ENCODE measurements at places on chromosomes 2 and 18.

DNA sequence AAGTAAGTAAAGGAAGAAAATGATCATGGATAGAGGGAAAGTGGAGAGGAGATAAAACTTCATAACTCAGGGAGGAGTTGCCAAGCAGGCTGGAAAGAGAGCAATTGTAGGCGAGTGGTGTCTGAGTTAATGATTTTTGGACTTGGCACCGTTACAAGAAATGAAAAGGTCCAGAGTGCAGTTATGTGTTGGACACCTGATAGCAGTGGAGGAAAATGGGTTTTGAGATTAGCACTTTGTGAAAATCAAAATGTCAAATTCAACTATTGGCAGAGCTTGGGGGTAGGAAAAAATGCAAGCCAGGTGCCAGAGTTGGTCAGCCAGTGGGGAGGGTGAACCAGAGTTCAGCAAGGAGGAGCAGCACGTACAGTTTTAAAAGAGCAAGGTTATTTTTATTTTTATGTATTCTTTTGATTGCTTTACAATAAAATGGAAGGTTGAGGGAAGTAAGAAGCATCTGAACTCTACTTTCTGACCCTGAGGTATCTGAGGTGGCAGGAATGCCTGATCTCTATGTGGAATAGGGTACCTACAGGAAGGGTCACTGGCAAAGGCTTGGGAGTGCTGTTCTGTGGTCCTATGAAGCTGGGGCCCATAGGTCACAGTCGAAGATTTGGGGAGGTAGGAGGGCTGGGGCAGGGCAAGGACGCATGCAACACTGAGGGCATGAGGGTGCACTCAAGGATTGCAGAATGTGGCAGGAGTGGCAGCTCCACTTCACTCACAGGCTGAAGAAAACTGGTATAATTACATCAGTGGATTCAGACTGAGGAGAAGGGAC is 127.5 kb downstream of the CD8B2 start:
- DNase-seq, result no peak

DNA sequence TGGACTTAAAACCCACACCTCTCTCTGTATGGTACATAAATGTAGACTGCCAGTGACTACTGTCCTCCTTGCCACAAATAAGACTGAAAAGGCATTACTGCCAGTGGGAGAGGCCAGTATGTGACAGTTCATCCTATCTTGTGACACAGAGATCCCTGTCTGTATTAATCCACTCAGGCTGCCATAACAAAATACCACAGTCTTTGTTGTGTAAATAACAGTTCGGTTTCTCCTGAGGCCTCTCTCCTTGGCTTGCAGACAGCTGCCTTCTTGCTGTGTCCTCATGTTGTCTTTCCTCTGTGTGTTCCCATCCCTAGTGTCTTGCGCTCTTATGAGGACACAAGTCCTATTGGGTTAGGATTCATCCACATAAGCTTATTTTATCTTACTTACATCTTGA is 46.4 kb upstream of the IL1RL1 start:
- no peak for DNase-seq

- no peak for DNase-seq
Measured at GRCh38 chr2:65357959-65358294, 74.5 kb downstream of the SPRED2 start.

DNA sequence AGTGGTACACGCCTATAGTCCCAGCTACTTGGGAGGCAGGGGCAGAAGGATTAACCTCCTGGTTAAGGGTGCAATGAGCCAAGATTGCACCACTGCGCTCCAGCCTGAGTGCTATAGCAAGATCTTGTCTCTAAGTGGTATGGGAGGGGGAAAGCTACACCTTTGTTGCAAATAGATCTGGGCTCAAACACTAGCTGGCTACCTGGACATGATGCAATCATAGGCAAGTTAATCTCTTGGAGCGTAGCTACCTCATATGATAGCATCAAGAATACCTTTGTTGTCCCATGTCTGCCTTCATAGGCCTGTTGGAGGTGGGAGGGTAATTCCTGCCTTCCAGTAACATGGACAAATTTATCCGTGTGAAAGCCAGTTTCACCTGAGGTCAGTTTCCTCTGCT is 15.7 kb downstream of the KLHL29 start:
- no peak for DNase-seq

- no peak for DNase-seq
Measured at GRCh38 chr2:121489284-121489683, 41.4 kb upstream of the RNU4ATAC start.

DNA sequence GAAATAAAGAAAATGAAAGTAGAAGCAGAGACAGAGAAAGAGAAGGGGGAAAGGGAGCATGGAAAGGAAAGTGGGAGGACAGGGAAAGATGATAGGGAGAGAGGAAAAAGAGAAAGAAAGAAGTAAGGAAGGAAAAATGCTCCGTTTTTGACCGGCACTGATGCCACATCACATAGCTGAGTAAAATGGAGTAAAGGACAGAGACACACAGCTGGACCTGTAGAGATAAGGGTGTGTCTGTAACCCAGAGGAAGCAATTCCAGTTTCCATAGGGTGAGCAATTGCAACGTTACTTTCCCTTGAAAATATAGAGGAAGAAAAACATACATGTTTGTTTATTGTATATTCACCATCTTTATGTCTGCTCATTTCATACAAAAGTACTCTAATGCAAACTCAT is 1866.9 kb upstream of the PIK3C3 start:
- no peak for DNase-seq

- DNase-seq, result no peak
Measured at GRCh38 chr2:201931951-201932350, 101.7 kb upstream of the FZD7 start.

- no peak for DNase-seq
Measured at GRCh38 chr18:74155276-74155675, 7.0 kb downstream of the TIMM21 start.

DNA sequence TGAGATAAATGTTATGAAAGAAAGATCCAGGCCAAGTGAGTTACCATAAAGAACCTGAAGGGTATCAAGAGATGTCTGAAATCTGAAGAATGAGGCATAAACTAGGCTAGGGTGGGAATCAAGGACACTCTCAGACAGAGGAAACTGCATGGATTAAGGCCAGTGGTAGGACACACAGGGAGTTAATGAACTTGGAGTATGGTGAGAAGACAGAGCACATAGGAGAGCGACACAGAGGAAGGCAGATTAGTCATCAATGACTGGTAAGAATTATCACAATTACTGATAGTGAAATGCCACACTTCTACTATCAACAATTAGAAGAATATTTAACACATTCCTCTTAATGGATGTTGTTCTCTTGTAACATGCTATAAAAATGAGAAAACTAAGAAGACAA is 76.9 kb downstream of the TTC21B start:
- no peak for DNase-seq

GRCh38 chr18:10130606-10131005 is 216.8 kb downstream of the VAPA start:
- no peak for DNase-seq

GRCh38 chr2:1619556-1619955 is 124.8 kb downstream of the PXDN start:
- peak; percentile 22 for DNase-seq

GRCh38 chr18:35180455-35180854 is 60.4 kb upstream of the ZNF397 start:
- no peak for DNase-seq

- peak; percentile 32 for DNase-seq
Measured at GRCh38 chr18:57728941-57729511, 74.1 kb downstream of the ATP8B1 start.

GRCh38 chr2:134539981-134540380 is 178.8 kb downstream of the TMEM163 start:
- no peak for DNase-seq

- DNase-seq, result peak; percentile 95
Measured at GRCh38 chr2:105977212-105977611, 216.9 kb downstream of the UXS1 start.

DNA sequence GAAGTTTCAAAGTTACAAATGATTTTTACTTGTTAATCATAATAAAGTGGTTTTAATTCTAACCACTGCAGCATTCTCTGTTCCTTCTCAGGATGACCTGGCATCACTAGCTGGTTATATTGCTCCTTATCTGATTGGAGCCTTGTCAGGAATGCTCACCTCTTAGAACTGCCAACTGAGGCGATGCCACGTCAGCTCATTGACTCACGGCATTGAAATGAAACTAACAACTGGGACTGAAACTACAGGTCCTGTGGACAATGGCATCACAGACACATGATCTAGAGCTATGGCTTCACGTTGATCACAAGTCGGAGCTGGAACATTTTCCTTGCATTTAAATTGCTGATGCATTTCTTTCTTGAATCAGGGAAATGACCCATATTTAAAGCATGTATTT is 54.9 kb upstream of the MAP2 start:
- DNase-seq, result peak; percentile 84

GRCh38 chr2:1829796-1830195 is 85.5 kb upstream of the PXDN start:
- DNase-seq, result no peak

- DNase-seq, result peak; percentile 78
Measured at GRCh38 chr2:164841719-164842623, at the start of gene COBLL1. TSS of gene COBLL1 (minus strand) at chr2:164841823. CDS start at chr2:164841196, 627 bp downstream.

GRCh38 chr2:31384351-31384750 is 30.2 kb downstream of the XDH start:
- peak; percentile 90 for DNase-seq

DNA sequence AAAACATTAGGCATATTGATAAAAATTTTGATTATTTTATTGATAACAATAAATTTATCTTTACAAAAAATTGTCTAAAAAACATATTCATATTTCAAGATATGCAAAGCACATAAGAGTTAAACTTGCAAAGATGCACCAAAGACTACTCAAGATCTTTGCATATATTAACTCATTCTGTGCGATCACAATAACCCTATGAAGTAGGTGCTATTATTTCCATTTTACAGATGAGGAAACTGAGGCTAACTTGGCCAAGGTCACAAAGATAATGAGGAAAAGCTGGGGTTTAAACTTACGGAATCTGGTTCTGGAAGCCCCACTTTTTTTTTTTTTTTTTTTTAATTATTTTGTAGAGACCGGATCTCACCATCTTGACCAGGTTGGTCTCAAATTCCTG is 94.4 kb upstream of the SERTAD2 start:
- DNase-seq, result no peak

GRCh38 chr2:205051417-205051816 is 506.1 kb downstream of the PARD3B start:
- no peak for DNase-seq

GRCh38 chr2:220228310-220229006 is 601.0 kb downstream of the SLC4A3 start:
- peak; percentile 99 for DNase-seq

DNA sequence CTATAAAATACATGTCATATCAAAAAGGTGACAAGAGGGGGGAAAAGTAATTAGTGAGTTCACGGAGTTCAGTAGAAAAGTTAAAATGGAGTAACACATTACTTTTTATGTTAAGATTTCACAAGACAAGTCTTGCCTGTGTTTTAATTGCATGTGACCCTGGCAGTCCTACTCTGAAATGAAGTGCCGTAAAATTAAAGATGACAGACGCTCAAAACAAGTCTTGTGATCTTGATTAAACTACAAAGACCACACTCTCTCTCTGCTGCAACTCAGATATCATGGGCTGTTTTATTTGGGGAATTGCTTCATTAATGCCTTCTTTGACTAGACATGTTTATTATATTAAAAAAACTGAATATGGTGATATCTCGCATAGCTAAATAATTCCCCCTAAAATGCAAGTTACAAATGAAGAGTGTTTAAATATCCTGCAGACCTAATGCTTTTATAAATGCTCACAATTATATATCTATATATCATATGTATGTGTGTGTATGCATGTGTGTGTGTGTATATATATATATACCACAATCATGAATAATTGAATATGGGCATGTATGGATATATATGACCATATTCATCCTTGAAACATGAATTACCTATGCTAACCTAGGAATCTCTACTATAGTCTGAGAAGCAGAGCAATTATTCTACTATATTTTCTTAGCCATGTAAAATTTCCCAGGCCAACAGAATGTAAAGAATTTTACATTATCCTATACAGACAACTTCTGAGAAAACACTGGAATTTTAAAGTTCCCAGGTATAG is 647.5 kb downstream of the ARHGAP15 start:
- no peak for DNase-seq

DNA sequence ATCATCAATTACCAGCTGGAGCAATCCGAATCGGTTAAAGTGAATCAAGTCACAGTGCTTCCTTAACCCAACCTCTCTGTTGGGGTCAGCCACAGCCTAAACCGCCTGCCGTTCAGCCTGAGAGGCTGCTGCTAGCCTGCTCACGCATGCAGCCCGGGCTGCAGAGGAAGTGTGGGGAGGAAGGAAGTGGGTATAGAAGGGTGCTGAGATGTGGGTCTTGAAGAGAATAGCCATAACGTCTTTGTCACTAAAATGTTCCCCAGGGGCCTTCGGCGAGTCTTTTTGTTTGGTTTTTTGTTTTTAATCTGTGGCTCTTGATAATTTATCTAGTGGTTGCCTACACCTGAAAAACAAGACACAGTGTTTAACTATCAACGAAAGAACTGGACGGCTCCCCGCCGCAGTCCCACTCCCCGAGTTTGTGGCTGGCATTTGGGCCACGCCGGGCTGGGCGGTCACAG is 496 bp upstream of the ITGA4 start:
- DNase-seq, result no peak

GRCh38 chr18:30406728-30407127 is 635.8 kb downstream of the DSC3 start:
- DNase-seq, result peak; percentile 23

DNA sequence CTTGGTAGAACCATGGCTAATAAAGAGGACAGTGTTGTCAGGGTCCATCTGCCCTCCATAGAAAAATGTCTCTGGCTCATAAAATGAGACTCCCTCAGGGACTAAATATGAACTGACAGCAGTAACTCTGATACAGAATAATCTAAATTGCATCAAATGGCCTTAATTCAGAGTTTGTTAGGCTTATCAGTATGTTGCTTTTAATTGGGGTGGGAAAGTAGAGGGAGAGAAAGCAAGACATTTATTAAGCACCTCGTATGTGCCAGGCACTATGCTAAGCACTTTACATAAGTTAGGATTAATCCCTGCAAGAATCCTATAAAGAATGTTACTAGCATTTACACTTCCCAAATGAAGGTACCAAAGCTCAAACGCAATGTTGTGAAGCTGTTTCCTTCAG is 115.2 kb downstream of the MMADHC start:
- DNase-seq, result no peak

DNA sequence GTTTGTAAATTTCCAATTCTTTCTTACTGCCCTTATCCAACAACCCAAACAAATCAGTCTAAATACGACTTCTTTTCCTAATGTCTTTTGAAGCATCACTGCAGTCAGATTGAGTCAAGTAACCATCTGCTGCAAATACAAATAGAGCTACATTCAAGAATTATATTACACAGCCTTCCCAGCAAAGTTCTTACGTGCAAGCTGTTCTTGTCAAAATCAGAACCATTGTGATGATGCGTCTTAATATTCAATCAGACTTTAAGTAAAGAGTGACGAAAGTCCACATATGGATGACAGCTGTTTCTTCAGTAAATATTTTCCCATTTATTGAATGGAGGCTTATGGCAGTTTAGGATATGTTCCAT is 943.8 kb downstream of the LRP1B start:
- DNase-seq, result no peak

Measured in NCI-H226 (cell line).